Vagina (tissue), 2 donors: ENCODE measurements at places on chromosomes 7 and 10. TPM values are rescaled to one million over a fixed set of nuclear protein-coding genes. Genes with fewer than 3 reads are reported as not detected.

- no peak for DNase-seq
Measured at GRCh38 chr7:117946151-117946633, 73.0 kb upstream of the CTTNBP2 start.

Gene SYT15B
- 17.9 TPM for total RNA-seq

- no peak for DNase-seq
Measured at GRCh38 chr10:12703126-12703525, 298.4 kb downstream of the CCDC3 start.

DNA sequence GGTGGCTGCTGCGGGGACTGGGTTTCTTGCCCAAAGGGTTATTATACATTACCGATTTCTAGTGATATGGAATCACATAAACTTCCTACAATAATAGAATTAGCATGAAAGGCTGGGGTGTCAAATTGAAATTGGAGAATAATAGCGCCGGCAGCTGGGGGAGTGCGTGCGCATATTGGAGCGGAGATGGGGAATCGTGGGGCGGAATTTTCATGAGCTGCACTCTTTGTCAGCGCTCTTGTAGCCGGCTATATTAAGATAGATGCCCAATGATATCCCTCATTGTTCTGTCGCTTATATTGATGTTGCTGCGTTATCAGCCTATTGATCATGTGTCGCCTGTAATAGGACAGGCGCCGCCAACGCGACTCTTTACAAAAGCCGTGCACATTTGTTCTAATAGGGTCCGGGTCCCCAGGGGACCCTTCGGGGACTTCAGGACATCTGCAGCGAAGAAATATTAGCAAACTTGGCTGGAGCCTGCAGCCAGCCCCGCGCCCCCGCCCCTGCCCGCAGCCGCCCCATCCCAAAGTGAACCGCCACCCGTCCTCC, 5.1 kb downstream of the UNCX start:
- no peak for DNase-seq

GRCh38 chr10:4249841-4250586, 465.0 kb upstream of the KLF6 start:
- DNase-seq: no peak

DNA sequence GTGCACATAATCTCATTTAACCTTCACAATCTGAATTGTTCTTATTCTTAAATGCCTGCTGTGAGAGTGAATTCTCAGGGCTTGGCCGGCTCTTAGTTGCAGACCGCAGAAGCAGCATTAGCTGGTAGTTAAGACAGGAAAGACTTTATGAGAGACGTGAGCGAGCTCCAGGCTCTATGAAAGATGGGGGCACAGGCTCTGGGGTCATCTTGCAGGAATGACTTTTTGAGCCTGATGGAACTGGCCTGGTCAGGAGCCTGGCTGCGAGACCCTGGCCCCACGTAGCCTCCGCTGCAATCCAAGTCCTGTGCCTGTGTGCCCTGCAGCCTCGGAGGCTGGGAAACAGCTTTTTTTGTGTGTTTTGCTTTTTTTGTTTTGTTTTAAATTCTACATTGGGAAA, 958.8 kb upstream of the ZNF722 start:
- DNase-seq: no peak

Gene EBF3
- 10.6 TPM for total RNA-seq

Gene TSPAN15
- total RNA-seq: 26.5 TPM

Gene DNAJB9
- 28.7 TPM for total RNA-seq

GRCh38 chr10:123392182-123392963, 238.2 kb downstream of the BUB3 start:
- DNase-seq: peak; percentile 37

DNA sequence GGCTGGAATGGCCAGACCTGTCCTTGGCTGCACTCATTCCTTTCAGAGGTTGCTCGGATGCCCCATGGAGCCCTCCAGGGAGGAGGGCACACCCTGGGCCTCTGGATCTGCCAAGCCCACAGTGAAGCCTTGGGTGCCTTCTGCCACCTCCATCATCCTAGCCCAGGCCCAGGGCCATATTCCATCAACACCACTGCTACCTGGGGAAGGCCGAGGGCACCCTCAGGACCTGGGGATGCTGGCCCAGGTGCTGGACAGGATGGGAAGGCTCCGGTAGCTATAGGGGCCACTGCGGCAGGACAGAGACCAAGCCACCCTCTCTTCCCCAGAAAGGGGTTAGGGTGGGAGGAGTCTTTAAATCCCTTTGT, 810 bp downstream of the OPN4 start:
- DNase-seq: no peak

Gene ACHE
- 9.3 TPM for total RNA-seq

DNA sequence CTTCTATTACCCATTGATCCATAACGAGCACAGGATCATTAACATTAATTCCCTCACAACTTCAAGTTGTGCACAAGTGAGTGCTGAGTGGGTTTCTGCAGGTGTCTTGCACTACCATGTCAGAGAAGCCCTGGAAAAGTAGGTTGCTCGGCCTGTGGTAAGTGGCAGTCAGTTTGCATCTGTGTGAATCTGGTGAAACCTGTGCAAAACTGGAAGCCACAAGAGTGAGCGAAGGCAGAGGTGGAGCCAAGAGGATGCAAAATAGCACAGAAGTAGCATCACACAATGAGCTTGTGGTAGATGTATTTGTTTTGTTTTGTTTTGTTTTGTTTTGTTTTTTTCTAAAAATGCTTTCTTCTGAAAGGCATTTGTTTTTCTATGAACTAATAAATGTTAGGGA, 181.5 kb downstream of the THSD7A start:
- no peak for DNase-seq

GRCh38 chr10:132745971-132746370, 40.0 kb downstream of the NKX6-2 start:
- DNase-seq: no peak

- DNase-seq: no peak
Measured at GRCh38 chr7:128875523-128875948, 12.9 kb downstream of the ATP6V1F start.

Gene TSPAN12
- total RNA-seq: 9.6 TPM

- DNase-seq: no peak
Measured at GRCh38 chr10:98030991-98031431, 590 bp upstream of the CRTAC1 start.

Gene PSMC2
- total RNA-seq: 63.3 TPM

Gene MKI67
- 11.5 TPM for total RNA-seq

DNA sequence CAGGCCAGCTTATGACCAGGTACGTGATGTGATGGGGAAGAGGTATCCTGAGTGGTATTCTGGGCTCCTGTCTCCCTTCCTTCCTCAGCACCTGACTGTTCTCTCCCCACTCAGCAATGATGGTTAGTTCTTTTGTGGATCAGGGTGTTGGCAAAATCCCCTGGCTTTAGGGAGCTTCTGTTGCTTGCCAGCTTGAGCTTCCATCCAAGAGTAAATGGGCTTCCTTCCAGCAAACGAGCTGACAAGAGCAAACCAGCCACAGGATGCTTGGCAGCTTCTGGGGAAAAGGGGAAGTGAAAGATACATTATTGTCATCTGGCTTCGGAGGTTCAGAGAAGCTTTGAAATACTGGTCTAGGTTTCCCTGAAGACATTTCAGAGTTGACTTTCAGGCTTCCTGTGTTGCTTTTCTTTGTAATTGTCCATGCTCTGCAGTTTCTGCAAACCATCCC, 5.2 kb downstream of the DUSP5 start:
- no peak for DNase-seq

DNA sequence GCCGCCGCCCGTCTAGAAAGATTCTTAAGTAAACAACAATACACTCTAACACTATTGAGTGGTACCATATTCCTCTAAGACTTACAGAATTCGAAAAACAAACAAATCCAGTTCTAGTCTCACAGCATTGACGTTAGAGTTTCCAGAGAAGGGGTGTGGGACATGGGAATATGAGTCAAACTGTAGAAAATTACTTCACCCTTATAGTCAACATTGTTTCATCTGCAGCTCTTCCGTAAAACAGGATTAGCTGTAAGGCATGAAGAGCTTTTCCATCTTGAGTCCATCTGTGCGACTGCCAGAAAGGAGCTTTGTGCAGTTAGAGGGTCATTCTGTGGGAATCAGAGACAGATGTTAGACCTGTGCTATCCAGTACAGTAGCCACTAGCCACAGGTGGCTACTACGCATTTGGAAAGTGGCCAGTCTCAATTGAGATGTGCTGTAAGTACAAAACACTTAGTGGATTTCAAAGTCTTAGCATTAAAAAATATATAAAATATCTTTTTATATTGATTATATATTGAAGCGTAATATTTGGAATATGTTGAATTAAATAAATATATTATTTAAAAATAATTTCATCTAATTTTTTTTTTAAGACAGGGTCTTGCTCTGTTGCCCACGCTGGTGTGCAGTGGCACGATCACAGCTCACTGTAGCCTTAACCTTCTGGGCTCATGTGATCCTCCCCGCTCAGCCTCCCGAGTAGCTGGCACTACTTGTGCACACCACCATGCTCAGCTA, 79.8 kb upstream of the MPP7 start:
- DNase-seq: no peak

Gene OR6V1
- total RNA-seq: not detected

Gene ZNF117
- 18.2 TPM for total RNA-seq

Gene C10orf53
- not detected for total RNA-seq

Gene UPK3BL2
- 9.8 TPM for total RNA-seq

Gene SPDYE6
- total RNA-seq: not detected

Gene CYP17A1
- total RNA-seq: 43.2 TPM

DNA sequence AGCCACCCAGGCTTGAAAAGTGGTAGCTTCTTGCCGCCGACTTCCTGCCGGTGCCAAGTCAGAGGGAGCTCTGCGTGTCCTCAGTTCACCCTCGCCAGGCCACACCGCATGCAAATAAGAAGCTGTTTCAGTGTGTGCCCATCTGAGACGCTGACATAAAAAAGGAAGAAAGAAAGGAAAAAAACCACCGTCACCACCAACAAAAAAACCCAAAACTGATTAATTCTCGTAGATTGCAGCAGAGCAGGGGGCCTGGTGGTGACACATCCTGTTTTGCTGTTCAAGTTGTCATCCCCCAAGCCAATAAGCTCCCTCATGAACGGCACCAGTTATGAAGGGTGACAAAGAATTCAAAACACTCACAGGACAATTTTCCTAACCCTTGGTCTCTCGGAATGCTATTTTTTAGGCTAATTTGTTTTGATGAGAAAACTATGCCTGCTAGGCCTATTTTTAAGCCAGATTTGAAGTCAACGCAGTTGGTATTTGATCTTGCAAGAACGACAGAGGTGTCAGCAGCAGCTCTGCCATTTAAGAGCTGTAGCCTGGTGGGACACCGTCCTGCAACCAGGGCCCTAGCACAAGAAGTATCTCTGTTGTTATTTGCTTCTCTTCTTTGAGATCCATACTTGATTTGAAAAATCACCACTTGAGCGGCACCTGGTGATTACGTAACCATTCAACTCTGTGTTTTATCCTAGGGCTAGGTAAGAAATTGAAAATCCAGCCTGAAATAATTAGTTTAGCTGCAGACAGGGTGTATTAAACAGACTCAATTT, 145.6 kb downstream of the PFKFB3 start:
- DNase-seq: no peak
